Left renal pelvis (tissue), 4 donors: ENCODE measurements at places on chromosomes 3 and 15. TPM values are rescaled to one million over a fixed set of nuclear protein-coding genes. Genes with fewer than 3 reads are reported as not detected.

DNA sequence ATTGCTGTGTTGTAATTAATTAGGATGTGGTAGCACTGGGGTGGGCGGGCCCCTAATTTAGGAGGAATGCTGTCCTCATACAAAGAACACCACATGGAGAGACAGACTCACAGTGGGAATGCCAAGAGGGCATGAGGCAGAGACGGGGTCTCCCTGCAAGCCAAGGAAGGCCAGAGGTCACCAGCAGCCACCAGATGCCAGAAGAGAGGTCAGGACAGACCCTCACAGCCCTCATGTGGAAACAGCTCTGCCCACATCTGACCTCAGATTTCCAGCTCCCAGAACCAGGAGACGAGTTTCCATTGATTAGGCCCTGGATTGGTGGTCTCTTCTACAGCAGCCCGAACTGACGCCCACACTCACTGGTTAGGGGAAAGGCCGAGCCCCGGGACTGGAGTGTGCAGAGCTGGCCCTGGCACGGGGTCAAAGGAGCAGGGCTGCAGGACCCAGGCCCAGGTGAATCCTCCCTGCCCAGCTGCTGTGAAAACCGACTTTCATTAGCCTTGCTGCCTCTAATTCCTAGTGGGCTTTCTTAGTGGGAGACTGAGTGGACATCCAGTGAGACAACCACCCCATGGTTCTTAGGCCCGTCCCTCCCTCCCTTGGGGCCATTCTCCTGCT is 43.0 kb upstream of the SLC41A3 start:
- no peak for DNase-seq

DNA sequence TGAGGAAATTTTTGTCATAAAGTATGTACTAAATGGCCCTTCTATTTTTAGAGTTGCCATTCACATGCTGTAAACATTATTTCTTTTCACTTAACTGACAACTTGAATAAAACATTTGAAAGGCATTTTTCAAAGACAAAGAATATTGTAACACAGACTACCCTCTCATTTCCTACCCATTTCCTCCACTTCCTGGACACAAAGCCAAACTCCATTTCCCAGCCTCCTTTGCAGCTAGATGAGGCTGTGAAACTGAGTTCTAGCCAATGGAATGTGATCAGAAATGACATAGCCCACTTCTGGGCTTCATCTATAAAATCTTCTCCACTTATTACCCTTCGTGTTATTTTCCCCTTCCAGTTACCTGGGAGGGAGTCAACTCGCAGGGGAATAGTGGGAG is 288.9 kb upstream of the DPH6 start:
- DNase-seq = no peak

- no peak for DNase-seq
Measured at GRCh38 chr3:99330281-99330680, 308.1 kb upstream of the COL8A1 start.

GRCh38 chr3:173618148-173618547 is 220.6 kb downstream of the NLGN1 start:
- DNase-seq = no peak

- DNase-seq = no peak
Measured at GRCh38 chr15:26091184-26091583, 228.1 kb upstream of the ATP10A start.

DNA sequence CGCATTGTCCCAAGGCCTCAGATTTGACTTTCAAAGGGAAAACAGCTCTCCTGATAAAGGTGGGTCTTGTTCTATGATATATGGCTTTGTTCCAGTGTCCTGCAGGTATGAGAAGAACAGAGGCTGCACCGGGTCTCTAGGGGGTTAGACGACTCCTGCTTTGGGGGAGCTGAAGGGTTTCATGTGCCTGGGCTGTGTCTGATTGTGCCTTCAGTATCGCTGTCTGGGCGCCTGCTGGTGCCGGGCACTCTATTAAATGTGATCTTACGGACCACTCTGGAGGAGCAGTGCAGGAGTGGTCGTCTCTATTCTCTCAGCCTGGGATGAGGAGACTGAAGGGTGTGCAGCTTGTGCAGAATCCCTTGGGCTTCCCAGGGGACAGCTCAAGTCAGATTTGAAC is 16.0 kb downstream of the PAQR5 start:
- no peak for DNase-seq

DNA sequence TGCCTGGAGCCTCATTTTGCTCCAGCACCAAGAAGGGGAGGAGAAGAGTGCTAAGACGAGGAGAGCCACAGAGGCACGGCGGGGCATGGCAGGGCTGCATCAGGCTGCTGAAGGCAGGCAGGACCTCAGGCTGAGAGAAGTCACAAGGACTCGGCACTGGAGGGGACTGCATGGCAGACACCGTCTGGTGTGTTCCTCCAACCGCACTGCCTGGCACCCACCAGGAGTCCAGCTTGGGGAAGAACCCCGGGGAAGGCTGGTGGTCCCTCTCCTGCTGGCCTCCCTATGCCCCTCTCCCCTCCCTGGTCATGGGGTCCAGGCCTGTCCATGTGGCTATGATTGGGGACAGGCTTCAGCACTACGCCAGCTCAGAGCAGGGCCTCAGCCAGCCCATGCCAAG is 153.2 kb upstream of the MEF2A start:
- DNase-seq = no peak

The SCG5 gene
- polyA plus RNA-seq = 20.1 TPM

The ALDH1A2 gene
- 281 TPM for polyA plus RNA-seq

The HRG gene
- polyA plus RNA-seq = 0.89 TPM

The CPN2 gene
- polyA plus RNA-seq = 1.0 TPM

The POTEB gene
- polyA plus RNA-seq = not detected
